ENCODE measurements at places on chromosomes 2 and 18. TPM values are rescaled to one million over a fixed set of nuclear protein-coding genes. Genes with fewer than 3 reads are reported as not detected.

The MBP gene
- 37.7 TPM for total RNA-seq

The FECH gene
- 39.5 TPM for total RNA-seq

GRCh38 chr2:238999291-238999741 lies 151.4 kb downstream of the TWIST2 start:
- no peak for DNase-seq

The ARHGAP28 gene
- total RNA-seq = 2.1 TPM

GRCh38 chr18:36476433-36476832 lies 178.9 kb downstream of the FHOD3 start:
- DNase-seq = no peak

DNA sequence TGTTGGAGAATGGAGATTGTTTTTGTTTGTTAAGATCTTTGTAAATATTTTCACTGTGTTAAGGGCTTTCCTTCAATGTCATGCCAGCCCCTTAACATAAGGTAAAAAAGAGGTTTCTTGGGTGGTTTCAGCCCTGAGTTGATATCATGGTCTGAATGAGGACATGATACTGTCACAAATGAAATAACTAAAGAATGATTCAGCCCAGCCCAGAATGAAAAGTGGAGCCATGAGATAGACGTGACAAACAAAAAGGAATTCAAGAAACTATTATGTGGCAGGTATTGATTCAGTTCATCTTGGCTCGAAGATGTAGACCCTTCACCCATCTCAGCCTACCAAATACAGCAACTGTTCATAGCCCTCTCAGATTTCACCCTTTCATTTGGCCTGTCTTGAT lies 88.6 kb upstream of the TTN start:
- DNase-seq = no peak

DNA sequence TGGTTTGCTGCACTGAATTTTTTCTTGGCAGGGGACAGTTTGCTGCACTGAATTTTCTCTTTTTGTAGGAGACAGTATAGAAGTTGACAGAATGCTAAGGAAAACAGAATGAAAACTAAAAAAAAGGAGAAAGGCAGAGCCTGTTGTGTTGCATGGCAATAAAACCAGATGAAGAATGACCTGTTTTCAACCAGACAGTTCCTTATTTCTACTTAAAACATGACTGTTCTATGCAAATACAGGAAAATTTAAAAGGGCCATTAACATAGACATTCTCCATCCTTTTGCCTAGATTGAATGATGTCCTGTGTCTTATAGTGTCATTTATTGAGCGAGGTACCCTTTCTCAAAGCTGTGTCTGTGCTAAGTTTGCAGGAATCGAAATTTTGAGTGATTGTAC lies 33.3 kb downstream of the ABI2 start:
- DNase-seq = no peak

The CDK15 gene
- 0.22 TPM for total RNA-seq

- DNase-seq = no peak
These were observed 28.6 kb upstream of the TDRD15 start for GRCh38 chr2:21095178-21095577.

GRCh38 chr2:68726100-68726499 lies 8.5 kb upstream of the ARHGAP25 start:
- no peak for DNase-seq

The NFATC1 gene
- total RNA-seq = 16.4 TPM

DNA sequence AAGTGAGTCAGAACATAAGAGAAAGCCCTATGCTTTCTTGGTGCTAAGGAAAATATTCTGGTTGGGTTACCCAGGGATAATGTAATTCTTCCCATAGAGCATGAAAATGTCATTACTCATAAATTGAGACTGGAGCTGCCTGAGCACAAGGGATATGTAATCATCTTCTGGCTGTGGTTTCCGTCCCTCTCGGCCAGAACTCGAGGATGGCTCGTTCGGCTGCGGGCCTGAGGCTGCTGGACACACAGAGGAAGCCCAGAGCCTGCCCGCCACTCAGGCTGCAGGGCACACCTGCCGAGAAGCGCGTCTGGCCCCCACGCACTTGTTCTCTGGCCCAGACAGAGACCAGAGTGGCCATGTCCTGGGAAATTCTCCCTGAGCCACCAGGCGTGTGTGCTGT lies 104.9 kb downstream of the ASAP2 start:
- no peak for DNase-seq

DNA sequence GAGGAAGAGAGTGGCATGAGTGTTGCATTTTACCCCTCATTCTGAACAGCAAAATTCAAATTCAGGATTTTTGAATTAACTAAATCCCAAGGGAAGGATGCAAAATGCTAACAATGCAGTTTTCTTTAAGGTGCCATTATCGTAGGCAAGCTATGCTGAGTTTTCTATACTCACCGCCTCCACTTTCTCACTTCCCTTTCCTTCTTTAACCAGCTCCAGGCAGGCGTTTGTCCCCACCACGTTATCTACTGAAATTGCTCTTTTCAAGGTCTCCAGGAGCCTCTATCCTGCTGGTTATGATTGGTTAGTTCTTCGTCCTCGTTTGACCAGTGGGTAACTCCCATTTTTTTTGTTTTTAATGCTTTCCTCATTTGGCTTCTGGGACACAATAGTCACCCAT lies 1.8 kb upstream of the CPO start:
- no peak for DNase-seq

DNA sequence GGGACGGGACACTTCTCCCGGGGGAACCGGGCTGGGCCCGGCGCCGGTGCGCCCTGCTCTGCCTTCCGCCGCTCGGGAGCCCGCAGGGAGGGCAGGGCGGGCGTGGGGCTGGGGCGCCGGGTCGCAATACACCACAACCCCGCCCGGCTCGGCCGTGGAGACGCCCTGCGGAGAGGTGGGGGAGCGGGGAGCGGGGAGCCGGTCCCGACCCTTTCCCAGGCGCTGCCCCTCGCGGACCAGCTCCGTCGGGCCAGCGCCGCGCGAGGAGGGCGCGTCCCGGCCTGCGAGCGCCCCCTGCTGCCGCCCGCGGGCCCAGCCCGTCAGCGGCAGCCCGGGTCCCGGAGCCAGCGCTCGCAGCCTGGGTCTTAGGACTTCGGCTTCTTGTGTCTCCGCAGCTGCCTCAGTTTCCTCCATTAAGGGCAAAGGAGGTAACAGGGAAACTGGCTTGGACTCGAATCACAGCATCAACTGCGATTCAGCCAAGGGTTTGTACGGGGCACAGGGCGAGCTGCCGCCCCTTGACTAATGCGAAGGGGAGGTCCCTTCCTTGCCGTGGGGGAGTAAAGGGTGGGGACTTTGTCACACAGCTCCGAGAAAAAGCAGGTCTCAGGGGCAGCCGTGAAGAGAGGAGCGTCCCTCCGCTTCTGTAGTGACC lies 635 bp upstream of the ADRA2B start:
- DNase-seq = no peak

- no peak for DNase-seq
These were observed 134.1 kb upstream of the CREB1 start for GRCh38 chr2:207395535-207396251.

DNA sequence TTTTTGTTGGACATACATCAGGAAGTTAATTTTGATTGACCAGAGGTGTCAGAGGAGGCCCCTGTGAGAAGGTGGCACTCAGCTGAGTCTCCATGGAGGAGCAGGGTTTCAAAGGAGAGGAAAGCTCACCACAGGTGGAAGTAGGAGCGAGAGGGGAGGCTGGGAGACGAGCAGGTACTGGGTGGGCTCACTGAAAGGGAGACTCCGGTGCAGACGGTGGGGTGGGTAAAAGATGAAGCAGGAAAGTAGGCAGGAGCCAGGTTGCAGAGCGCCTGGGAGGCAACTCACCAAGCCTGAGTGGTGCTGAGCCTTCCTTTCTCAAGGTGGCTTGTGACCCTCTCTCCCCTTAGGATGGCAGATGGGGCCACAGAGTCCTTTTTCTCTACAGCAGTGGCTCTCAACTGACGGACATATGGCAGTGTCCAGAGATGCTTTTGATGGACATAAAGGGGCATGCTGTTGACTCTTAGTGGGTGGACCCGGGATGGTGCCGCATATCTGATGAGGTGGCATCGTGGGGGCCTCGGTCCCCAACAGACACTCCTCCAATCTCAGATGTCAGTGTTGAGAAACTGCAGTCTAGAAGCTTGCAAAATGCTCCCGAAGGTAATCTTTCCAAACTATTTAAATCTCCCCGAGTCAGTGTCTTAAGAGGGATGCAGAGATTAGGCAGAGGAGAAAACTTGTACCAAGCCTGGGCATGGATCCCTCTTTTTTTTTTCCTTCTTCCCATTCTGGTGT lies 64.0 kb downstream of the LPIN1 start:
- no peak for DNase-seq

DNA sequence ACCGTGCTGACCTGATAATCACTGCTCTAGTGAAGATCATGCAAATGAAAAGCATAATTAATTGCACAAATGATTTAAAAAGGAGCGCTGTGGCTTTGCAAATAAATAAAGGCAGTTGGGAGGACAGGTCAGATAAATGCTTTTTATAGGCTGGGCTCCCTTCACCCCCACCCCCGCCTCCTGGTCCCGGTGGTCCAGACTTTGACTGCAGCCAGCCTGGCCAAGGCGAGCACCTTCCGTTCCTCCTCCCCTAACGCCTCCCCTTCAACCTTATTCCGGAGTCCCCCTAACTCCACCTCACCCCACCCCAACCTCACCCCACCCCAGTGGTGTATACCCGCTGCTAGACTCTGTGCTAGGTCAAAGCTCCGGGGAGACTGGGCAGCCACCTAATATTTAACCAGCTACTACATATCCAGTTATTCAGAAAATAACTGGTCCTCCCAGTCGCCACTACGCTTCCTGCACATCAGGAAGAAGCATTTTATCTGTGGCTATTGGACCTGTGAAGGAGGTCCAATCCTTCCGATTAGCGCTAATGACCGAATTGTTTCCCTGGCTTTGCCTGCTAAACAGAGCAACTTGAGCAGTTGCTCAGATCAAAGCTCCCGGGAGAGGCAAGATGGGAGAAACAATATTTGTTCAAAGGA lies 3.7 kb upstream of the SP9 start:
- DNase-seq = no peak

DNA sequence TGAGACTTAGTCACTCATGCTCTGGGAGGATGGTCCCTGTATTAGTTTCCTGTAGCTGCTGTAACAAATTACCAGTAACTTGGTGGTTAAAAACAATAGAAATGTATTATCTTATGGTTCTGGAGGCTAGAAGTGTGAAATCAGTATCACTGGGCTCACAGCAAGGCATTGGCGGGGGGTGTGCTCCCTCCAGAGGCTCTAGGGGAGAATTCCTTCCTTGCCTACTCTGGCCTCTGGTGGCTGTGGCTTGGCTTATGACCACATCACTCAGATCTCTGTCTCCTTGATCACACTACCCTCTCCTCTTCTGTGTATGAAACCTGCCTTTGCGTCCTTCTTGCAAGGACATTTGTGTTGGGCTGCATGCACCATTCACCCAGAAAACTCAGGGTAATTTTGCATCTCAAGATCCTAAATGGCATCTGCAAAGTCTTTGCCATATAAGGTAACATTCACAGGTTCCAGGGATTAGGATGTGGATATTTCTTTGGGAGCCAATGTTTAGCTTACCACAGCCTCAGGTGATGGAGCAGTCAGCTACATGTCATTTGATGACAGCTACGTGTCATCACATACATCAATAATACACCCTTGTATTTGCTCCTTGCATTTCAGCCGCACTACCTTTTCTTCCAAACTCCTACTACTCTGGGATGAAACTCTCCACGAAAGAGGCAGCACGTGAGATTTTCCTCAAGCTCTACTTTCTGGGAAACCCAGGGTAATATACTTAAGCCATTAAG lies 49.6 kb upstream of the POU3F3 start:
- no peak for DNase-seq

GRCh38 chr2:157221394-157221988 lies 36.0 kb upstream of the GALNT5 start:
- no peak for DNase-seq

The TLX2 gene
- not detected for total RNA-seq

Measured in cardiac septum (tissue), 1 donor.